ENCODE measurements at places on chromosomes 5 and 9.

GRCh38 chr9:13665418-13666066, 386.1 kb upstream of the MPDZ start:
- DNase-seq, result no peak

GRCh38 chr9:91427873-91428272, 4.2 kb upstream of the NFIL3 start:
- DNase-seq, result no peak

GRCh38 chr5:148733601-148734438, 79.5 kb upstream of the HTR4 start:
- peak; percentile 61 for DNase-seq

DNA sequence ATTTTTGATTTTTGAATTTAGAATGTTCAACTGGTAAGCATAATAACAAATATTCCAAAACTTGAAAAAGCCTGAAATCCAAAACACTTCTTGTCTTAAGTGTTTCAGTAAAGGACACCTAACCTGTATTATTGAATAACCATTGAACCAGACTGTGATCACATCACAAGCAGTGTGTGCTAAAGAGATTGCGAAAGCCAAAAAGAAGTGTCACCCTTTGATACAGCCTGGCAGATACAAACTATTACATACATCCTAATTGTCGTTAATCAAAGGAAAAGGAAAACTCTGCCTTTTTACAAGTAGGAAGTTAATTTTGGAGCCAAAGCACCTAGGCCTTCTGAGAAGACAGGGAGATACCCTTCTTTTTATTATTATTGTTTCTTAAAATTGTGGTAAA, 8.4 kb upstream of the FAM120AOS start:
- no peak for DNase-seq

DNA sequence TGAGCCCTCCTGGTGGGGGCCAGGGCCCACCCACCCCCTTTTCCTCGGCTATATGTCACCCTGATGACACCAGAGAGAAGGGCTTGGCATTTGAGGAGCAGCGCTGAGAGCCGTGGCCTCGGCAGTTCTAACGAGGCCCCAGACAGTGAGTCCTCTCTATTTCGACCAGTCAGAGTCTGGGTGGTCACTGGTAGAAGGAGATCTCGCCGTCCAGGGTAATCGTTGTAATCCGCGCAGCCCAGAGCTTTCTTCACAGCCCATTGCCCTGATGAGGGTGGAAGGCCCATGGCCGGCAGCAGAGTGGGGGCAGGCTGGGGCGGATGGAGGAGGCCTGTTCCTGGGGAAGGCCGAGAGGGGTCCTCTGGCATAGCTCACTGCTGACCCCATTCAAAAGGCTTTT, 70.2 kb downstream of the PSMB7 start:
- DNase-seq, result no peak

DNA sequence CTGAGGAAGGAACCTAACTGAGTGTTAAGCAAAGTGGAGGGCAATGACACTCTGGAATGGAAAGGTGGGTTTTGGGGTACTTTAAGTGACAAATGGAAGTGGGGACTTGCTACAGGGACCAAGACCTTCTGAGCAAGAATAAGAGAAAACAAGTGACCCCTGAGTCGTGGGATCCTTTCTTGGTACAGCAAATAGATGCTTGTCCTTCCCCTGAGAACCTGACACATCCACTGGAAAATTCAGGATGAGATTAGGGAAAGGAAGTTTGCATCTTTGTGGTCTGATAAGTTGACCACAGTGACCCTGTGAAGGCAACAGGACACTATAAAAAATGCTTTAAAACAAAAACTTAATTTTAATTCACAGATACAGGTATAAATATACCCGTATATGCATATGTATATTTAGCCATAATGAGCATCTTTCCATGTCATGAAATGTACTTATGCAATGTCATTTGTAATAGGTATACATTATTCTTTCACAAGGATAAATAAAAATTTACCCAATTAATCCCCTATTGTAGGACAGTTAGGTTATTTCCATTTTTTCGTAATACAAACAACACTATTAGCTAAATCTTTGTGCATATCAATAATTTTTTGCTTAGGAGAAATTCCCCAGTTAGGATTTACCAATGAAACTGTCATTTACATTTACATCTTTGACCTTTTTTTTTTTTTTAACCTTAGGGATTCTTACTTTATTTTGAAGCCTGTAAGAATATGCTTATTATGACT, 2.0 kb upstream of the IRF1 start:
- no peak for DNase-seq
